Pulmonary artery endothelial cell (primary cell): ENCODE measurements at places on chromosomes 12 and 14. TPM values are rescaled to one million over a fixed set of nuclear protein-coding genes. Genes with fewer than 3 reads are reported as not detected.

Gene ARHGAP5
- 37.4 and 42.1 TPM in 2 replicates for total RNA-seq

Gene KLHL33
- total RNA-seq: under 0.01 and 0.04 TPM in 2 replicates

Gene ALDH2
- 69.0 and 113 TPM in 2 replicates for total RNA-seq

Gene RNF212B
- total RNA-seq: not detected in 2 replicates

Gene CLEC14A
- total RNA-seq: 256 and 388 TPM in 2 replicates

Gene RNASE2
- not detected in 2 replicates for total RNA-seq

Gene CLSTN3
- total RNA-seq: 12.8 and 18.5 TPM in 2 replicates

Gene TSHR
- total RNA-seq: not detected in 2 replicates
